ENCODE measurements at places on chromosomes 7 and 10.

DNA sequence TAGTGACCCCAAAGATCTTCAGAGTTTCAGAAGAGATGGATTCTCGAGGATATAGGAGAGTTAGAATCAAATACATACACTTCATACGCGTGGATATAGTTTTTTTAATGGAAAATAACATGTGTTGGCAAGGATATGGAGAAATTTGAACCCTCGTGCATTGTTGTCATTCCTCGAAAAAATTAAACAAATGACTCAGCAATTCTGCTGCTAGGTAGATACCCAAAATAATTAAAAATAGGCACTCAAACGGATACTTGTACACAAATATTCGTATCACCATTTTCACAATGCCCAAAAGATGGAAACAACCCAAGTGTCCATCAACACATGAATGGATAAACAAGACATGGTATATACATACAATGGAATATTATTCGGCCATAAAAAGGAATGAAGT lies 5.6 kb upstream of the NT5C2 start:
- DNase-seq, result no peak

- DNase-seq, result no peak
These were observed 101.8 kb upstream of the SEC61G start for GRCh38 chr7:54860843-54861242.

- DNase-seq, result peak; percentile 1
These were observed 137.2 kb downstream of the PHTF2 start for GRCh38 chr7:77935652-77936348.

GRCh38 chr7:119936836-119937235 lies 336.1 kb upstream of the KCND2 start:
- no peak for DNase-seq

- no peak for DNase-seq
These were observed 624 bp upstream of the CEP55 start for GRCh38 chr10:93495654-93496321.

GRCh38 chr7:29306319-29306991 lies 111.9 kb downstream of the CHN2 start:
- no peak for DNase-seq

- DNase-seq, result no peak
These were observed 158.8 kb upstream of the LYZL2 start for GRCh38 chr10:30788307-30788706.

DNA sequence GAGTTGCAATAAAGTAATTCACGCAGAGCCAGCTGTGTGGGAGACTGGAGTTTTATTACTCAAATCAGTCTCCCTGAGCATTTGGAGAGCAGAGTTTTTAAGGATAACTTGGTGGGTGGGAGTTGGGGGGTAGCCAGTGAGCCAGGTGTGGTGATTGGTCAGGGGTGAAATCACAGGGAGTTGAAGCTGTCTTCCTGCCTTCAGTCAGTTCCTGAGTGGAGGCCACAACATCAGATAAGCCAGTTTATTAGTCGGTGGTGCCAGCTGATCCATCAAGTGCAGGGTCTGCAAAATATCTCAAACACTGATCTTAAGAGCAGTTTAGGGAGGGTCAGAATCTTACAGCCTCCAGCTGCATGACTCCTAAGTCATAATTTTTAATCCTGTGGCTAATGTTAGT lies 3.3 kb upstream of the CYP51A1 start:
- no peak for DNase-seq

- no peak for DNase-seq
These were observed 58.3 kb downstream of the SGMS1 start for GRCh38 chr10:50565301-50566083.

GRCh38 chr7:1562597-1563051 lies 6.6 kb upstream of the TMEM184A start:
- no peak for DNase-seq

GRCh38 chr10:43771675-43772074 lies 123.0 kb upstream of the ZNF32 start:
- no peak for DNase-seq

DNA sequence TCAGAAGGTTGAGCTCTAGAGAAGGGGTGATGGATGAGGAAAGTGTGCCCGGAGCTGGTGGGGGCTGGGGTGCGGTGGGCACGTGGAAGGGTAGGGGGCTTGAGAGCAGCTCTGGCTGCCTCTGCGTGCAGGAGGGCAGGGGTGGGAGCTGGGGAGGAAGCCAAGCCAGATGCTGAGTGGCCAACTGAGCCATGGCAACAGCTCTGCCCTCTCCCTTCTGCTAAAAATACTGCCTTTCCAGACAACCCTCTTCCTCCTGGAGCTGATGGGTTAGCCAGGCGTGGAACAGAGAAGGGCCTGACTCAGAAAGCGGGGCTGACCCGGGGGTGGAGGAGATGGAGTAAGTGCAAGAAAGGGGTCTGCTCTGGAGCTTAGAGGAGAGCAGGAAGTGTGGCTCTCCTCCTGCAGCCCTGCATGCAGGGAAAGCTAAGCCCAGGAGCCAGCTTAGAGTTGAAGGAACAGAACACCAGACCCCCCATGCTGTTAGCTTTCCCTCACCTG lies 114.6 kb upstream of the AGK start:
- DNase-seq, result no peak

Data from inflammatory macrophage (primary cell).